Stimulated activated CD4-positive, alpha-beta T cell treated with anti-CD3 and anti-CD28 coated beads, Interleukin-1b, Interleukin-23, amount 100 ng/mL, for 1 hour (primary cell): ENCODE measurements at places on chromosomes 5 and 9.
A peak's percentile ranks its signal among the peaks of the same experiment; 100 is the strongest.

DNA sequence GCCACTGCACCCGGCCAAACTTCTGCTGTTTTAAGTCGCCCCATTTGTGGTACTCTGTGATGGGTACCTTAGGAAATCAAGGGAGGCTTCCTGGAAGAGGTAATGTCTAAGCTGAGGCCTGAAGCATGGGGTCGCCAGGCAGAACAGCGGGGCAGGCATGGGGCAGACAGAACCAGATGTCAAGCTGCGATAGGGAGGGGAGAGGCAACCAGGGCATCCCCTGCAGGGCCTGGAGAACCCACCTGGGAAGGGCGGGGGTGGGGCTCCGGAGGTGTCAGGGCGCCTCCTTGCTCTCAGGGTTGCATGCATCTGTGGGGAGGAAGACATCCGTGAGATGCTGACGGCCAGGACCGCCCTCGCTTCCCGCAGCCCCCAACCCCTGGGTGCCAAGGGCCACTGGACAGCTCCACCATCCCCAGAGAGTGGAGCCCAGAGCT is 2.8 kb downstream of the LCN15 start:
- DNase-seq: no peak

DNA sequence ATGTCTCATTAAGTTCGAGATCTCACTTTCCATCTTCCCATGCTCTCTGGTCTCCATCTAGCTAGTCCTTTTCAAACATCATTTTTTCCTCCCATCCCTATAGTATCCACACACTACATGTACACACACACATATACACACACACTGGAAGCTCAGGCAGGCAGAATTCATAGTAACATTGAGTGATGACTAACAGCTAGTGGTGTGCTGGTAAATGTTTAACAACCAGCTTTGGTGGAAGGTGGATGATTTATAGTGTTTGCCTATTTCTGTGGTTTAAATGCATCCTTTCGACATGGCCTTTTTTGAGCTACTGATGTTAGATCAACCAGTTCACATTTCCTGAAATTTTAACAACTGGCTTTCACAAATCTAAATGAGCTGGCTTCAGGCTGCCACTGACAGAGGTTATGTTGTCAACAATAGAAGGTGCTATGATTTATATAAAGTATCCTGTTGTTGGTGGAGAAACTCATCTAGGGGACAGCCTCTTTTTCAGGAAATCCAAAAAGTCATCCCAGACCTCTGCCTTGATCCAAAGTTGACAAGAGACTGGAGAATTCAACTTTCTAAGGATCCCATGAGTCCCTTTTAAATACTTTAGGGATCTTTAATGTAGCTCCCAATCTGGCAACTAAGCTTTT is 117.8 kb downstream of the CCDC192 start:
- no peak for DNase-seq

GRCh38 chr9:131762356-131762932 is 22.6 kb upstream of the RAPGEF1 start:
- peak; percentile 74 for DNase-seq

GRCh38 chr9:97923529-97924108 is 1.3 kb upstream of the TRMO start:
- DNase-seq: peak; percentile 51

DNA sequence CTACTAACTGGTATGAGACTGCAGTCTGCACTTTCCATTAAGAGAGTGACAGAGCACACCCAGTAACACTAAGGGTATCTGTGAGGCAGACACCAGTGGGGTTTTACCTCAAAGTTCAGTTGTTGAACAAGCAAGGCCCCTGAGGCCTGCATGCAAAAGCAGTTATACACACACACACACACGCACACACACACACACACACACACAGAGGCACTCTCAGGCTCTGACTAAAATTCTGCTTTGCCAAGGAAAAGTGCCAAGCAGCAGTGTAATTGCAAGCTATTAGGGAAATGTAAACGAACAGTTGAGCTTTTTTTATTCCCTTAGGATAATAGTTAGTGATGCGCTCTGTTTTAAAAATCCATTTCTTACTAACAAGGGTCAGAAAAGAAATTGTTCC is 377.1 kb downstream of the SPOCK1 start:
- no peak for DNase-seq

DNA sequence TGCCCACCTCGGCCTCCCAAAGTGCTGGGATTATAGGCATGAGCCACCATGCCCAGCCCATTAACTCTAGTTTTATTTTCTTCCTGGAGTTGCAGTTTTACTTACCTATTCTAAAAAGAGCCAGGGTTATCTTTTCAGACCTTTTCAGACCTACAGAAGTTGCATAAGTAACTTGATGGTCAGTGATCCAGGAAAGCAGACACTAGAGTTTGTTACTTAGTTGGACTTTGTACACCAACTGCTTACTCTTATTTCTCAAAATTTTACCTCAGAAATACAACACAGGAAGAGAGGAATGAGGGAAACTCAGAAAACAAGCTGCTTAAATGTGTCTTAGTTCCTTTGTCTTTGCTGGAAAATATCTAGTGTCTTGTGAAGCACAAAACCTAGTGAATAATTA is 25.4 kb downstream of the RAD23B start:
- DNase-seq: no peak

DNA sequence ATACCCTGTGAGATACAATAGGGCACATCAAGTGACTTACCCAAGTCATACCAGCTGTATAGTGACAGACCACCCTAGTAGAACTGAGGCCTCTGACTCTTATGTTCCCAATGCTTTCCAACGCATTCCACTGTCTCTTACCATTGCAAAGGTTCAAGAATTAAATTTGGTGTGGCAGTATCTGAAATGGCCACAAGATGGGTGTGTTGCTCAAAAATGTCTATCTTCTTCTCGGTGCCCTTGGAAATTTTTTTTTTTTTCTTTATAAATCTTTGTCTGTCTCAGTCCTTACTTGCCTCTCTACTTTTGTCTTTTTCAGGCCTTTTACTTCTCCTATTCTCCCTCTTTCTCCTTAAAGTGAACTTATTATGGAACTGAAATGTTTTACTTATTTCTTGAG is 48.4 kb downstream of the GPR21 start:
- no peak for DNase-seq

DNA sequence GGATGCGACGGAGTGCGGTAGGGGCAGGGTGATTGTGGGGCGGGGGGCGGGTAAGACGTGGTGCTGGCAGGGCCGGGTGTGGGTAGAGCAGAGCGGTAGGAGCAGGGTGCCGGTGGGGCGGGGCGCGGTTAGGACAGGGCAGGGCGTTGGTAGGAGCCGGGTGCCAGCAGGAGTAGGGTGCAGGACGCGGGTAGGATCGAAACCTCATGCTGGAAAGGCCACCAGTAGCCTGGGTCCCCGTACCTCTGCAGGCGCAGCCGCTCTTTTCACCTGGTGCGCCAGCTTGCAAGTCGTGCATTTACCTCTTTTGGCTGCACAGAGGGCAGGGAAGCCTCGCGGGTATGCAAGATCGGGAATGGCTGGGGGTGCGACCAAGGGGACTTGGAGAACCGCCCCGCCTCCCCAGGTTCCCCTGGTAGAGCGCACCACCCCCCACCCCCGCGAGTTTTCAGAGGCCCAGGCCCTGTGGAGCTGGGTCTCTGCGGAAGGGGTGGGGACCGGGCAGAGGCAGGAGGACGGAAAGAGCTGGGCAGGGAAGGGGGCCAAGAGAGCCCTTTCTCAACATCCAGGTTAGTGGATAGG is 104.8 kb upstream of the SIMC1 start:
- DNase-seq: no peak

DNA sequence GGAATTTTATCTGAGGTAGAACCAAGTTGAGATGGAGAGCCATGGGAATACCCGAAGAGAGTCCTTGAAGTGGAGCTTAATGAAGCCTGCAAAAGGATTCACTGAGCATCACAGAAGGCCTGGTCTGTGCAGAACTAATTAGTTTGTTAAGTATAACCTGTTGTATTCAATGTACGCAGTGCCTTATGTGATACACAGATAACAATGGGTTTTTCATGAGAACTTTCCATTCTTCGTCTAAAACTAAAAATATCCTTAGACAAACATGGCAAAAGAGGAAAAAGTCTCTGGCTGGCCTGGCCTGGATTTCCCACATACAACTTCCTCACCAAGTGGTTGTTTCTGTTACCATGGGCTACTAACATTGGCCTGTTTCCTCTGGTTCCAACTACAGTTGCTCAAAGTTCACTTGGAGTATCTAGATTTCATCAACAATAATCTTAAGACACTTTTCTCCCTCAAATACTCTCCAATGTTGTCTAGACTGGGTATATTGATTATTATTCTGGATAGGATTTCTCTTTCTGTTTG is 237.6 kb upstream of the ZNF462 start:
- no peak for DNase-seq

DNA sequence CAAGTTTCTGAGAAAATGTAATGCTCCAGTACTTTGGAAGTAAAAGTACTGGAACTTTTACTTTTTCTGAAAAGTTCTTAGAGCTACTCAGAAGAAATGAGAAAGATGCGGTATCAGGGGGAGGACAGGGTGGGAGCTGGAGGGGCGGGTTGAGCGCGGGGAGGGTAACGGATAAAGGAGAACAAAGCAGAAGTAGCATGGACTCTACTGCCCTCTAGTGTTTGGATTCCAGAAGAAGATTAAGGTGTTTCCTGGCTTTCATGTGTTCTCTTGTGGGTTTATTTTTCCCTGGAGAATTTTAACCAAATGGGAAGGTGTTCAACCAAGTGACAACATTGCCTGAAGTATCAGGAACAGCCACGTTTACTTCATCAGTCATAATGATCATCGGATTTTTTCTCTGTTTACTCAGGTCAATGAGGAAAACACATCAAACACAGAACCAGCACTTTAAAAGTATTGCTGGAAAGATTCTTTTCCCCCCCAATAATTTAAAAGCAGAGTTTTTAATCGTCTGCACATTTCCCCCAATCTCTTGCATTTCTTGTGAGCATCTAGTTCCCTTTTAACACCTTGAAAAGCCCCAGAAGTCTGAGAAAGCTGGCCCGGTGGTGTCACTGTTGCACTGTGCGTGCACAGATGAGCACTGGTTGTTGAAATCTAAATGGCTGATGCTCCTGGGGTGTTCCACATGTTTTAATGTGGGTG is 190.6 kb downstream of the MPDZ start:
- no peak for DNase-seq

DNA sequence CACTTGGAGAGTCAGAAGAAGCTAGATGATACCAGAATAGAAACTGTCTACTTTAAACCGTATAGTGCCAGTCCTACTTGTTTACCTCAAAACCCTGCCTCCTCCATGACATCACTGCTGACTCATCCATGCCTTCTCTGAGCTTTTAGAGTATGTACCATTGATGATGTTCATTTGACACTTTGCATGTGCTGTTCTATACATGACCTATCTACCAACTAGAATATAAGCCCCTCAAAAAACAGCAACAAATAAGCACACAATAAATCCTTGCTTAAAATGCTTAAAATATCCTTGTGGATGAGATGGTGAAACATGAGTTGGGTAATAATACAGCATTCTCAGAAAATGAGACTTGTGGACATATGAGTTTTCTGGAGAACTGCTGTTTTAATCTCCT is 2.6 kb downstream of the CTNNAL1 start:
- peak; percentile 25 for DNase-seq

DNA sequence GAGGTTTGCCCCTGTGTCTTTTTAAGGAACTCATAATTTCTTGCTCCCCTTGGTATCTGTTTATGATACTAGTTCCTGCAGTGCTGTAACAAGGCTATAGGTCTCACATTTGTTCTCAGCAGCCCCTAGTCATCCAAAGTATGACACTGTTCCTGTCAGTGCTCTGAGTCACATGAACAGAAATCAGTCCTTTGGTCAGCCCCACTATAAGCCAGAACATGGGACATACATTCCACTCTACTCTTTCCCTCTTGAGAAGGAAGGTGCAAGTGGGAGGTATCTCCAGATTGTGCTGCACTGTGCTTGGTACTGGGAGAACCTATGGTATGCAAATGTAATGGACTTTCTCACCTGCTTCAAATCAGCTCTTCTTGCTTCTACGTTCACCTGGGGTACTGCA is 87.0 kb downstream of the IARS1 start:
- no peak for DNase-seq

GRCh38 chr9:18749711-18750110 is 275.8 kb downstream of the ADAMTSL1 start:
- no peak for DNase-seq

- DNase-seq: no peak
Observed at GRCh38 chr9:10661376-10661775, 48.6 kb upstream of the PTPRD start.

DNA sequence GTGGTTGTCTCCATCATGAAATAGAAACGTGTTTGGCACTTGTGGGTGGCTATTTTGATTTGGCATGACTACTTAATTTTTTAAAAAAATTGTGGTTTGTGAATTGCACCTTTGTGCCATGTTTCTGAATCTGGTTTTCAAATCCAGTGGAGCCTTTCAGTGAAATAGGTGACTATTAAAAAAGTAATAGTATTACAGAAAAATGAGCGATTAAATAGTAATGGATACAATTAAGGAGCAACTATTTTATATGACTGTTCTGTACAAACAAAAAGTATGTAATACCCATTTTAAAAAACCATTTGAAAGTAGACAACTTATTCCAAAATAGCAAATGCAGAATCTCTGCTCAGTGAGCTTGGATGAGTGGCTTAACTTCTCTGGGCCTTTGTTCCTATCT is 3.0 kb downstream of the SOWAHA start:
- DNase-seq: no peak

- DNase-seq: no peak
Observed at GRCh38 chr5:180099733-180100611, 28.4 kb upstream of the RNF130 start.

- no peak for DNase-seq
Observed at GRCh38 chr5:10009802-10010201, 239.9 kb downstream of the ATPSCKMT start.

DNA sequence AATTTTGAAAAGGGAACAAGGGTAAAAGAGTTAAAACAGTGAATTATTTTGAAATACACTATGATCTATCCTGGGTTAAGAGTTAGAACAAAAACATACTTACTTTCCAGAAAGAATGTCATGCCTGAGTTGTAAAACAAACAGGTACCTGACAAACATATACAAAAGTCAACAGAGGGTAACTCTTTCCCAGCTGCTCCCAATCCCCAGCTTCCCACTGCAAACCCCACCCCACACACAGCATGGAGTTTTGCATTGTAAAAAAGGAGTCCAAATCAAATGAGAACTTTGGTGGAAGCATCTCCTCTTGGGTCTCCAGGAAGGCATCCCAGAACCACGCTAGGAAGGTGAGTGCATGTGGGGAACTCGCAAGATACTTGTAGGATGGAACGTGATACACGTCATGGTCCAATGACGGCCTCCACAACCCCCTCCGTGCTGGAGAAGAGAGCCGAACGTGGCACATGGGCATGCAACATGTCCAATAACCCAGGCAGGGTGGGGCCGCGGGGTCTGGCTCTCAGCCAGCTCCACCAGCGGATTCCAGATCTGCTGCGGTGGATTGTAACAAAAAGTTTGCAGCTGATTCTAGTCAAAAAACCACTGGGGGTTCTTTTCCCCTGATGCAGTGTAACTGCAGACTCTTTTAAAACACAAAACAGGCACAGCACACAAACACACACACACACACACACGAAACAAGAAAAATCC is 55.8 kb downstream of the EPB41L4B start:
- DNase-seq: no peak

- no peak for DNase-seq
Observed at GRCh38 chr9:98808875-98809274, 1.4 kb downstream of the GALNT12 start.

DNA sequence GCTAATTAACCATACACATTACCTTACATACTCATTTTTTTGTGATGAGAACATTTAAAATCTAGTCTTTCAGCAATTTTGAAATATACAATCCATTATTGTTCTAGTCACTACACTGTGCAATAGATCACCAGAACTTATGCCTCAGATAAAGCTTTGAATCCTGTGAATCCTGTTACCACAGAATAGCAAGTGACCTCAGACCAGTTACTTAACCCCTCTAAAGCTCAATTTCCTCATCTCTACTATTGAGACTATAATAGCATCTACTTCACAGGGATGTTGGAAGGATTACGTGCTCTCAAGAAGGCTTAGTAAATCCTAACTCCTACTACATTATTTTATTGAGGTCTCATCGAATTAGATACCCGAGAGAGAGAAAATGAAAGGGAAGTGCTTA is 60.2 kb upstream of the PIP5K1B start:
- no peak for DNase-seq
